ENCODE measurements at places on chromosomes 1 and 21. TPM values are rescaled to one million over a fixed set of nuclear protein-coding genes. Genes with fewer than 3 reads are reported as not detected.

The TSPEAR gene
- total RNA-seq = 3.2 TPM

The CHIA gene
- not detected for total RNA-seq

- DNase-seq = peak; percentile 14
Observed at GRCh38 chr1:7770669-7770996, 463 bp upstream of the VAMP3 start.

DNA sequence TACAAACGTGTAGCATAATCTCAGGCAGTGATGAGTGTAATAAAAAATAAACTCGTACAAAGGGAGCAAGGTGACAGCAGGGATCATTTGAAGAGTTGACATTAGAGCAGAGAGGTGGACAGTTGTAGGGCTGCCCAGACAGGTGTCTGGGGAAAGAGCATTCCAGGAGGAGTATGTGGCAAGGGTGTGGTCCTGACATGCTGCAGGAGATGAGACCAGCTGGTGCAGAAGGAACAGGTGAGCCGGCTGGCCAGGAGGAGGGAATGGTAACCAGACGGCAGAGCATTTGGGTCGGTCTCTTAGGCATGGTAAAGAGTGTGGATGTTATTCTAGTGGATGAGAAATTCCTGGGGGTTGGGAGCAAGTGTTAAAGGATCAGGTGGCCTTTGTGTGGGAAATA lies 306.3 kb downstream of the LMX1A start:
- peak; percentile 48 for DNase-seq

DNA sequence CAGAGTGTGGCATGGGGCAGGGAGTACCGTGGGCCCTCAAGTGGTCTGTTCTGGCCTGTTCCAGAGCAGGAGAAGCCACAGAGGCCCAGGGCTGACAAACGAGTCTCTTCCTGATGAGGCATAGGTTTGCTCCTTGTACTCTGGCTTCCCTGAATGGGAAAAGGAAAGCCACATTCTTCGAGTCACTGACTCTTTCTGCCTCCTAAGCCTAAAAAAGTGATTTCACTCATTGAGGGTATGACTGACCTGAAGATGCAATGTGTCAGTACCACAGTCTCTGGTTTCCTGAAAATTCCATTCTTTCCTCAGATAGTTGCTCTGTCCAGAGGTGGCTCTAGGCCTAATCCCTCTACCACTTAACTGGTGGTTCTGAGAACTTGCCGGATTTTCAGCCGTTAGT lies 92.3 kb downstream of the KCNN3 start:
- no peak for DNase-seq

- no peak for DNase-seq
Observed at GRCh38 chr1:231786126-231786525, 159.5 kb downstream of the DISC1 start.

DNA sequence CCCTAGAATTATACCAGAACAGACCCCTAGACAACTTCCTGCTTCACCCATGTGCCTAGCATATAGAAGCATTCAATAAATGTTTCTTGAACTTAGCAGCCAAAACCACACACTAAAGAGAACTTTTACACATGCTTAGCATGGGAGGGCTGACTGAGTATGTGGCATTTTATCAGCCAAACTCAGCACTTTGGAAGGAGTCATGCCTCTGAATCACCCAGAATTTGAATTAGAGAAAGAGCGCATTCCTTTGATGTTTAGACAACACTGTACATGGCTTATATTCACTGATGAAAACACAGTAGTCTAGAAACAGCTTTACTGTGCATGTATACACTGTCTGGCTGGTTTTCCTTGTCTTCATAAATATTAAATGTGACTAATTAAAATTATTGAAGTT lies 26.1 kb downstream of the SPAG17 start:
- peak; percentile 51 for DNase-seq

- DNase-seq = peak; percentile 61
Observed at GRCh38 chr1:12056331-12056841, 6.7 kb upstream of the TNFRSF8 start.

DNA sequence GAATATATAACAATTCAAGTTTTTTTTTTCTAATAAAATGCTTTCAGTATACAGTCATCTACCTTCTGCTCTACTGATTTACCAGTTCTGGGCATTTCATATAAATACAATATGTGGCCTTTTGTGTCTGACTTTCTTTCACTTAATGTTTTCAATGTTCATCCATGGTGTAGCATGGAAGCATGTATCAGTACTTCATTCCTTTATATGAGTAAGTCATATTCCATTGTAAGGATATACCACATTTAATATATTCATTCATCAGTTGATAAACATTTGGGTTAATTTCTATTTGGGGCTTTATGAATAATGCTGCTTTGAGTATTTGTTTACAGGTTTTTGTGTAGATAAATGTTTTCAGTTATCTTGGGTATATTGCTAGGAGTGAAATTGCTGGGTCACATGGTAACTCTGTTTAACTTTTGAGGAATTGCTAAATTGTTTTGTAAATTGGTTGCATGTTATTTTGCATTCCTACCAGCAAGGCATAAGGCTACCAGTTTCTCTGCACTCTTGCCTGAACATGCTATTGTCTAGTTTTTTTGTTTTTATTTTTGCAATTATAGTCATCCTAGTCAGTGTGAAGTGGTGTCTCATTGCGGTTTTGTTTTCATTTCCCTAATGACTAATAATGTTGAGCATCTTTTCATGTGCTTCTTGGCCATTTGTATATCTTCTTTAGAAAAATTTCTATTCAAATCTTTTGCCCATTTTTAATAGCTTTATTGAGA lies 206.1 kb downstream of the TM2D1 start:
- no peak for DNase-seq
